Stomach (tissue), 19 donors: ENCODE measurements at places on chromosomes 7 and 10. TPM values are rescaled to one million over a fixed set of nuclear protein-coding genes. Genes with fewer than 3 reads are reported as not detected.

DNA sequence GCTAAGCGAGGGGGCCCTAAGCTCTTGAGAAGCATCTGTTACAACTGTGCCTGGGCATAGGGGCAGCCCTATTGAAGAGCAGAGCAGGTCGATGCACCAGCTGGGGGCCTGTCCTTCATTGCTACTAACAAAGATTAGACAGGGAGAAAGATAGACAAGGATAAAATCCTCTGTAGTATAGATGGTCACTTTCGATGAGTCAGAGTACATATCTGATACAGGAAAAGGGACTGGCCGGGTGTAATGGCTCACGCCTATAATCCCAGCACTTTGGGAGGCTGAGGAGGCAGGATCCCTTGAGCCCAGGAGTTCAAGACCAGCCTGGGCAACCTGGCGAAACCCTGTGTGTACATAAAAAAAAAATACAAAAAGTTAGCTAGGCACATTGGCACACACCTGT is 13.6 kb downstream of the OPTN start:
- peaks cover 14% of the 10 kb centered on the region for H3K4me1 ChIP-seq
- peaks cover 87% of the 10 kb centered on the region for H3K36me3 ChIP-seq
- no peak overlapping the region for H3K27ac ChIP-seq
- no peak overlapping the region for H3K4me3 ChIP-seq
- no peak for DNase-seq

- peak overlapping the region; percentile 61 for H3K4me3 ChIP-seq
- peak overlapping the region; percentile 80 for H3K27ac ChIP-seq
- peaks cover 26% of the 10 kb centered on the region for H3K4me1 ChIP-seq
- DNase-seq = no peak
Measured at GRCh38 chr7:124930173-124930623, 573 bp upstream of the POT1 start.

DNA sequence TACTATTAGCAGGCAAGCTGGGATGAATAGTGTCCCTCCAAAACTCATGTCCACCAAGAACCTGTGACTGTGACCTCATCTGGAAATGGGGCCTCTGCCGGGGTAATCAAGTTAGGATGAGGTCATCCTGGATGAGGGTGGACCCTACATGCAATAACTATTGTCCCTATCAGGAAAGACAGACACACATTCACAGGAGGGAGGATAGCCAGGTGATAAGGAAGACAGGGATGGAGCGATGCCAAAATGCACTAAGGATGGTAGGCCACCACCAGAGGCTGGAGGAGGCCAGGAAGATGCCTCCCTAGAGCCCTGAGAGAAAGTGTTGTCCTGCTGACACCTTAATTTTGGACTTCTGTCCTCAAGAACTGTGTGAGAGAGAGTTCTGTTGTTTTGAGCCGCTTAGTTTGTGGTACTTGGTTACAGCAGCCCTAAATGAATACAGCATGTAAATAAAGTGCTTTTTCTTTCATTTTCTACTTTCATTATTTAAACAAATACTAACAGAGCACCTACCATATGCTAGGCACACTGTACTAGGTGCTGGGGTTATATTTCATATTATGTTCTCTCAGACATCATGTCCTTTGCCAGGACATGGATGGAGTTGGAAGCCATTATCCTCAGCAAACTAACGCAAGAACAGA is 111.9 kb downstream of the USP6NL start:
- H3K27me3 ChIP-seq = no peaks in the 10 kb centered on the region
- H3K4me3 ChIP-seq = no peak overlapping the region
- H3K4me1 ChIP-seq = no peaks in the 10 kb centered on the region
- H3K27ac ChIP-seq = no peak overlapping the region
- DNase-seq = no peak
- H3K36me3 ChIP-seq = peaks cover 12% of the 10 kb centered on the region

GRCh38 chr10:133309720-133310398 is 1.1 kb downstream of the ZNF511 start:
- H3K27ac ChIP-seq = peak overlapping the region; percentile 96
- peak overlapping the region; percentile 94 for H3K4me3 ChIP-seq
- H3K4me1 ChIP-seq = peaks cover 35% of the 10 kb centered on the region

GRCh38 chr7:81693080-81693479 is 76.8 kb downstream of the HGF start:
- no peak overlapping the region for H3K27ac ChIP-seq
- no peaks in the 10 kb centered on the region for H3K4me1 ChIP-seq
- H3K4me3 ChIP-seq = no peak overlapping the region
- no peak for DNase-seq
- H3K27me3 ChIP-seq = no peaks in the 10 kb centered on the region

- no peak overlapping the region for H3K4me3 ChIP-seq
- no peak for DNase-seq
- peaks cover 7% of the 10 kb centered on the region for H3K36me3 ChIP-seq
- no peaks in the 10 kb centered on the region for H3K27me3 ChIP-seq
- H3K27ac ChIP-seq = no peak overlapping the region
Measured at GRCh38 chr7:43779045-43779812, 20.7 kb downstream of the BLVRA start.

- H3K36me3 ChIP-seq = peaks cover 88% of the 10 kb centered on the region
- H3K27ac ChIP-seq = no peak overlapping the region
- no peak overlapping the region for H3K4me3 ChIP-seq
- H3K4me1 ChIP-seq = no peaks in the 10 kb centered on the region
- no peak for DNase-seq
- H3K27me3 ChIP-seq = no peaks in the 10 kb centered on the region
Measured at GRCh38 chr7:135599471-135599870, 41.8 kb downstream of the NUP205 start.

GRCh38 chr7:92806496-92806895 is 29.9 kb downstream of the CDK6 start:
- H3K4me1 ChIP-seq = peaks cover 5% of the 10 kb centered on the region
- no peak overlapping the region for H3K27ac ChIP-seq
- H3K27me3 ChIP-seq = no peaks in the 10 kb centered on the region
- no peaks in the 10 kb centered on the region for H3K36me3 ChIP-seq
- DNase-seq = no peak

DNA sequence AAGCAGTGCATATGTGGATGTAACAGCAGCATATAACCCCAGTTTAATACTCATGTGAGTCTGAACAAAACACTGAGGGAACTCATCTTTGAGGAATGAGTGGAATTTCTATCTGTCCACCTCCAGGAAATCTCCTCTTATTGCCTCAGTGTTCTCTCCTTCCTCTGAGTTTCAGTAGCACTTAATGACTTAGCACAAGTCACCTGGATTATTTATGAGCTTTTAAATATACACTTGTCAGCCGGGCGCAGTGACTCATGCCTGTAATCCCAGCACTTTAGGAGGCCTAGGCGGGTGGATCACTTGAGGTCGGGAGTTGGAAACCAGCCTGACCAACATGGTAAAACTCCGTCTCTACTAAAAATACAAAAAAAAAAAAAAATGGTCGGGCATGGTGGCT is 4.3 kb downstream of the LRRC20 start:
- H3K27ac ChIP-seq = no peak overlapping the region
- H3K36me3 ChIP-seq = peaks cover 5% of the 10 kb centered on the region
- H3K27me3 ChIP-seq = no peaks in the 10 kb centered on the region

The BRAF gene
- total RNA-seq = 24.0 TPM

The SPDYE11 gene
- total RNA-seq = not detected

The ASB10 gene
- not detected for total RNA-seq

The ATOH7 gene
- total RNA-seq = not detected

The CPN1 gene
- total RNA-seq = not detected
